ENCODE measurements at places on chromosomes 3 and 15.
A peak's percentile ranks its signal among the peaks of the same experiment; 100 is the strongest.

GRCh38 chr3:64844558-64844957, 156.8 kb upstream of the ADAMTS9 start:
- DNase-seq = no peak

GRCh38 chr3:196867155-196867506, 589 bp upstream of the SENP5 start:
- peak; percentile 30 for DNase-seq

GRCh38 chr3:66885326-66886000, 112.6 kb upstream of the KBTBD8 start:
- DNase-seq = no peak

DNA sequence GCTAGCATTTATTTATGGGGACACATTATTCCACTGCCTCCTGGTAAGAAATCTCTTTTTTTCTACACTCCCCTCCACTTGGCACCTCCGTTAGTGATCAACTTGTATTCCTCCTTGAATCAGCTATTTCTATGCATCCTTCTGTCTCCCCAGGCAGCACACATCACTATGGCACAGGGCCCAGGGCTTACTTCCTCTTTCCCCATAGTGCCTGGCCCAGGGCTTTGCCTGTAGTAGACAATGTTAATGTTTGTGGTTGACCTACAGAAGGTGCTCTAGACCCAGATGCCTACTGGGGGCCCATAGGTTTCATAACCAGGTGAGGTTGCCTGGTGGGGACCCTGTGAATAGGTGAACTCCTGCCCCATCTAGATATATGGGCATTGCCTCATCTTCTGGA, 44.9 kb downstream of the EPHB1 start:
- DNase-seq = no peak

- DNase-seq = no peak
These were observed 270.9 kb downstream of the TLE3 start for GRCh38 chr15:69826819-69827175.

- no peak for DNase-seq
These were observed 27.7 kb downstream of the SCG3 start for GRCh38 chr15:51709031-51709430.

DNA sequence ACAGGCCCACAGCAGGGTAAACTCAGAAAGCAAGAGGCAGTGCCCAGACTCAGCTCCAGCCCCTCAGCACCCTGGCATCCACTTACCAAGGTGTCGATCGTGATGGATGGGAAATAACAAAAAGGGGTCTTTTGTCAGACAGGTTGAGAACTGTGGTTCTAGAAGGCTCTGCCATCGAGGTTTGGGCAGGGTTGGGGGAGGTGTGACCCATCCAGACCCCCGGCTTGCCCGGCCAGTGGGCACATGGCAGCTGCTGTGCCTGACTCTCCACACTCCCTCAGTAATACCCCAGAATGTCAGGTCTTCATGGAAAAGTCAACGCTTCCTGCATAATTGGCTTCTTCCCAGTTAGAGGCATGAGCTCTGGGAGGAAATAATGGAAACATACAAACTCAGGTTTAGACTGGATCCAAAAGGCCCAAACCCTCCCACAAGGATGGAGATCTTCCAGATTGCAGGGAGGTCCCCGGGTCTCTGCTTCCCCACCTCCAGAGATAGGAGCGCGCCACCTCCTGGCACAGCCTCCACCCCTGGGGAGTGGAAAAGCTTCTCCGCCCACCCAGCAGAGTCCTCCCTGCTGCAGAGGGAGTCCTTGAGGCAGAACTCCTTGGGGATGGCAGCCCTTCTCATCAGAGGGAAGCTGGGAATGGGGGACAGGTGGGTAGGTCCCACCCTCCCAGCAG, 149.8 kb upstream of the IQSEC1 start:
- DNase-seq = no peak

- no peak for DNase-seq
These were observed 10.2 kb downstream of the H1-8 start for GRCh38 chr3:129553171-129553570.

- no peak for DNase-seq
These were observed 55.6 kb downstream of the SLC6A6 start for GRCh38 chr3:14457999-14458398.

DNA sequence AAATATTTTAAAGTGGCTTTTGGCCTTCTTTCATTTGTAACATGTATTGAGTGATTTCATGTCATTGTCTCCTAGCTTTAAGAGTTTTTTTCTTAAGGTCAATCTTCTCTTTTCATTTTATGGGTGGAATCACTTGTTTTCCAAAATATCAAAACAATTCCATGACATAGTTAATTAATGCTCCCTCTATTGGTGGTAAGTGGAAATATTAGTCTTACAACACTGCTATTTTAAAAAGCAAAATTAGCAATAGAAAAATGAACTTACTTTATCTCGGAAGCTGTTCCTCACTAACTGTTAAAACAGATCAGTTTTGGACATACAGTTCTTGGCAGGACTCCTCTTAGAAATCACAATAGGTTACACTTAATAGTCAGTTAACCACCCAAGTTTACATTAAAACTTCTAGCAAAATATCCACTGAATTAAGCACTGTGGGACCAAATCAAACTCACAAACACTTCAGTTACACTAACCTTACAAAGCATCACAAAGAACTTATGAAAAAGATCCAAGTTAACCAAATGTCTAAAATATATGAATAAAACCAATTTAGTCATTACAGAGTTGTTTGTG, 42.4 kb downstream of the TIGIT start:
- no peak for DNase-seq

- DNase-seq = no peak
These were observed 1.4 kb downstream of the KBTBD13 start for GRCh38 chr15:65077981-65078352.

GRCh38 chr3:99559196-99559595, 79.2 kb upstream of the COL8A1 start:
- DNase-seq = no peak

- no peak for DNase-seq
These were observed 61.1 kb downstream of the USP50 start for GRCh38 chr15:50485389-50485788.

GRCh38 chr15:98438907-98439306, 209.4 kb upstream of the IGF1R start:
- no peak for DNase-seq

DNA sequence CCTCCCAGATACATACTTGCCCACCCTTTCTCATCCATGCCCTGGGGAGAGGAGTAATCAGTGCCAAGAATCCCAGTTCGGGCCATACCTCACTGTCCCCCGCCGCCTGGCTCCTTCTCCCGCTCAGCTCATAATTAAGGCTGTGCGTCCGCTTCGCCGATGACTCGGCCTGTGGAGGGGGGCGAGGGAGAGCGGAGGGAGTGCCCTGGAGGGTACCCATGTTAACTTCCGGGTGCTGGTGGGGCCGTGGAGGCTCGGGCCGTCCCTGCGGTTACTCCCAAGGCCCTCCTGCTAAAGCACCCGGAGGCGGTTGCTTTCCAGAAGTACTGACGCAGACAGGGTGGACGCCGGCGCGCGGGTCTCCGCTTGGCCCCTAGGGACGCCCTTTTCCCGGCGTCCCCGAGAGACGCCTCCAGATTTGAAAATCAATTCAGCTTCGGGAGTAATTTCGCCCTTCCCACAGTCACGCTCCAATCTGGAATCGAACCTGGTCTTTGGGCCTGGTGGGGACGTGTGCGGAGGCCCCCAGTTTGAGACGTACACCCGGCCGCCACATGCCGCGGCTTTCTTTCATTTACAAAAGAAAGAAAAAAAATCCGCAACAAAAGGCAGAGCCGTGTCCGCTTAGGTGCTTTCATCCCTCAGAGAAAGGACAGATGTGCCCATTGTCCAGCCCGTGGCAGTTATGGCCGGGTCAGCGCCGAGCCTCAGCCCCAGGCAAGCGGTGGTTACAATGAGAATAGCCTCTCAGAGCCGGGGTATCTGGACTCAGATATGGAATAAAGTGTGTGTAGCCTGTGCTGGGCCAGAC, 1.0 kb upstream of the ONECUT1 start:
- DNase-seq = no peak

- no peak for DNase-seq
These were observed 54.1 kb upstream of the TBC1D23 start for GRCh38 chr3:100206687-100207086.

DNA sequence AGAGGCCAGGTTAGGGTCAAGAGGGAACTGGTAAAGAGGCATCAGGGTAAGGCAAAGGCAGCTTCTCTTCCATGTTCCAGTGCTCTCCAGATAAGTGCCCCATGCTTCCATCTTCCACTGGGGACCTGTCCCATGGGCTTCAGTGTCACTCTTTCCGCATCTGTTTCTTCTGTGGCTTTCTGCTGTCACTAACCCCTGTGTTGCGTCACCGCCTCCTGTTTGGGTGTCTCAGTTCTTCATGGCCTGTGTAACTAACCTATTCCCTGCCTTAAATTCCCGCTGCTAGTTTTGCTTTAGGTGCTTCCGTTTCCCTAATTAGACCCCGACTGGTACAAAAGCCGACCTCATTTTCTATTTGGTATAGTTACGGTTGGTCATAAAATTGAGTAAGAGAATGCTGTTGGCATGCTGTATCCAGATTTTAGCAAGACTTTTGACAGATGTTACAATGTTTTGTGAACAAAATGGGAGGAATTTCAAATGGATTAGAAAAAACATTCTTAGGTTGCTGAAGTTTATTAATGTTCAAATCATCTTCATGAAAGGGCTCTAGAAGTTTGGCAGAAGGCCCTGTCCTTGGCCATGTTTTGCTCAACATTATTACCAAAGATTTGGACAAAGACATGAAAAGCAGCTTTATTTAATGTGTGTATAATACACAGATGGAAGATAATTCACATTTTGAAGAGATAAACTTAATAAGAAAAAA, 245.3 kb downstream of the BBX start:
- no peak for DNase-seq

DNA sequence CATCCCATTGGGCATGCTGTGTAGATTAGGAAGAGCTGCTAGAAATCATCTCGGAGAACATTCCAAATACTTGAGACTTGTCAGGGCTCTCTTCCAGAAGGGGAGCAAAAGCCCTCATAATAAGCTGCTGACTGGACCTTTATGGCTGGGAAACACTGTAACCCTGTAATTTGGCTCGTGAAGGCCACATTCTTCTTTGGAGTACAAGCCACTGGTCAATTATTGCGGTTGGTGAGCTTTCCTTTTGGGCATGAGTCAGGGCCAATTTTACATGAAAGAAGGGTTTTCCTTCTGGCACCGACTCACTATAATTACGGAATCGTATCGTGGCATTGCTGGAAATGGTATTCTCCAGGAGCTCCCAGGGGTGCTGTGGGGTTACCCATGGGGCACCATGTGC, 434.5 kb upstream of the RGMA start:
- DNase-seq = no peak

DNA sequence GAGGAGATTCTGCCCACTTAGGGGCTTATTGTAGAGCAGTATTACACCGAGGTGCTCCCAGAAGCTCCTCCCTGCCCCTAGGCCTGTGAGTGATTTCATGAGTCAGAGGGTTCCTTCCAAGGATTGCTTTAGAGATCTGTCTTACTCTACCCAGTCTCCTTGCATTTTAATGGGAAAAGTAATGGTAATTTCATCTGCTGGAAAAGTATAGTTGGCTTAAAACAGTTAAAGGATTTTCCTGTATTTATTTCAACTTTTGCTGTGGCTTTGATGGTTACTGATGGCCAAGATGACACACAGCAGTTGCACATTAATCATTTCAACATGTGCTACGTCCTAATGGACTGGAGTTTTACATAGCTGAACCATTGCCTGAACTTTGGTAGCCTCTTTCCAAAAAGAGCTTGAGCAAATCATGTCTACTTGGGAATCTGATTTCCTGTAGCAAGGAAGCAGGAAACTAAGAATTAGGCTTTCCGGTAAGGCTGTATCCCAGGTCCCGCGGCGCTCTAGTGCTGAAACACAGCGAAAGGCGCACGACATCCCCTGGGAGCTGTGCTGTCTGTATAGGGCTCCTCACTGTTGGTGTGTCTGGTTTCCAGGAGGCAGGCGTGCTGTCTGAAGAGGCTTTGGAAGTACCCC, 9.2 kb upstream of the PGPEP1L start:
- no peak for DNase-seq

DNA sequence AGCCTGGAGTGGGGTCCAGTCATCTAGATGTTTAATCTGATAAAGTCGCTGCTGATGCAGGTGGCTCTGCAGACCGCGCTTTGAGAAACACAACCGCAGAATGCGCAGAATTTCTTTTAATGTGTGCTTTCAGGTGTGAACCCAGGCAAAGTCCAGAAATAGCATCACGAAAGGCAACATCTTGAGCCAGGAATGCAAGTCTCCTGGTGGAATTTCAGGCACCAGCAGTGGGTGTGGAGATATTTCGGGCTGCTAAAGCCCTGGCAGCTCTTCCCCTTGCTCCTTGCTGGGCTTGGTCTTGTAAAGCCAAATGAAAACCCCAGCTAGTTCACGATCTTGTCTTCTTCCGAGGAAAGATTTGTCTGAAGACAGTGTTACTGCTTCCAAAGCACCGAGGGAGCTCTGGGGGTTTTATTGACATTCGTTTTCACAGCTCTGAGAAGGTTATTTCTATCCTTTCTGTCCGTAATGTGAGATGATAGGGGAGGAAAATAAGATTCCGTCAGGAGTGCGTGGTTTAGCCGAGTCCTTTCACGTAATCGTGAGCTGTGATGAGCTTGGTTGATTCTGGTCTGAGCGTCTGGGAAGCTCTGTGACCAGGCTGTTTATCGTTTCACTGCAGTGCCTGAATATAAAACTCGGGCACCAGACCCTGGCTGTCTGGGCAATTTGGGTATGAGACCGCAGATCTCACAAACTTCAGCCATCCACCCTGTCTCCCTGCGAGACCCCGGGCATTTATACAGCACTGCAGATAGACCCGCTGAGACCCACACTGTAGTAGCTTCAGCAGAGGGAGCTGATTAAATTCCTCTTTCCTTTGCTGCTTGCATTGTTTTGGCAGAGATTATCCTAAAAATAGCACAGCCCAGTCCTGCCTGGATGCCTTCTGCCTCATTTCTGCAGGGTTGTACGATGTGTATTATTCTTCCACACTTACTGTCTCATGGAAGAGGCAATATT, 67.0 kb upstream of the SLC25A26 start:
- no peak for DNase-seq

GRCh38 chr3:181265750-181266333, 276.3 kb upstream of the DNAJC19 start:
- DNase-seq = no peak

- no peak for DNase-seq
These were observed 23.3 kb downstream of the CLDN18 start for GRCh38 chr3:138033202-138033691.

DNA sequence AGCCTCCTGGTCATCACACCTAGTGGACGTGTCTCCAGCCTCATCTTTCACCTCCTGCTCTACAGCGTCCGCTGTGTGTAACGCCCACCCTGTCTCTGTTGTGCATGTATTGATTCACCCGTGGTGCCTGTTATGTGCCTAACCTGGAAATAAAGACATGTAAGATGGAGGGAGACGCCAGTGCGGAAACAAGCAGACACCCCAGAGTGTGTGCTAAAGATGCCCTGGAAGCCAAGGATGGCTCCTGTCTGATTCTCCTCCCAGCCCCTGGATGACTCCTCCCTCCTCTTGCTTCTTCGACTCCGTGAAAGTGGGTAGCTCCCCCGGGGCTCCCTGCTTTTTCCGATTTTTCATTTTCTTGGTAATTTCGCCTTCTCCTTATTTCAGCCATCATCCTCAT, 241.8 kb downstream of the ADAMTS17 start:
- no peak for DNase-seq

- DNase-seq = no peak
These were observed 180.5 kb downstream of the MCTP2 start for GRCh38 chr15:94411846-94412245.
